Activated CD4-positive, alpha-beta T cell treated with anti-CD3 and anti-CD28 coated beads, Interleukin-2, amount 10 ng/mL, durations not matched to agents 7 days and 5 days (primary cell): ENCODE measurements at places on chromosomes 13 and 19. TPM values are rescaled to one million over a fixed set of nuclear protein-coding genes. Genes with fewer than 3 reads are reported as not detected.

ZNF776 gene
- 16.1 TPM for total RNA-seq

PRSS57 gene
- not detected for total RNA-seq

TPGS1 gene
- total RNA-seq: 27.1 TPM

PGLYRP1 gene
- not detected for total RNA-seq

LMO7 gene
- total RNA-seq: 23.1 TPM

MED16 gene
- 72.5 TPM for total RNA-seq

- H3K4me3 ChIP-seq: no peak overlapping the region
- H3K4me1 ChIP-seq: no peaks in the 10 kb centered on the region
Observed at GRCh38 chr13:54614726-54615125, 1586.1 kb downstream of the OLFM4 start.

- no peak overlapping the region for H3K27ac ChIP-seq
- no peaks in the 10 kb centered on the region for H3K36me3 ChIP-seq
- no peak overlapping the region for H3K4me3 ChIP-seq
- H3K4me1 ChIP-seq: peaks cover 3% of the 10 kb centered on the region
- no peaks in the 10 kb centered on the region for H3K27me3 ChIP-seq
Observed at GRCh38 chr19:40693150-40693788, 2.8 kb upstream of the NUMBL start.

DNA sequence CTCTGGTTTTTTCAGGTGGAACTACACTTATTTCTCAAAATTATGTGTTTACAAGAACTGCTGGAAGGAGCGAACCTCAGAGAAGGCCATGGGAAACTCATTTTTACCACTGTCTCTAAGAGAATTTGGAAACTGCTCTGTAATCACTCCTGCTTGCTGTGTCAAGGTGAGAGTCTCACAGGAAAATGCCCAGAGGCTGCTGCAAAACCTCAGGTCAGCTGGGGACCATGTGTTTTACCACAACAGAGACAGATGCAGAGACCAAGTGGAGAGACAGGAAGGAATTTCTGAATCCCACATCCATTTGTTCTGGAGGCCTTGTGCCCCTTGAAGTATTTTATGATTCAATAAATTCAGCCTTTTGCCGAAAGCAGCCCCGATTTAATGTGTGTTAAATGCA lies 743.8 kb upstream of the SLC10A2 start:
- DNase-seq: no peak
- no peaks in the 10 kb centered on the region for H3K36me3 ChIP-seq
- no peak overlapping the region for H3K4me3 ChIP-seq
- no peaks in the 10 kb centered on the region for H3K4me1 ChIP-seq
- no peaks in the 10 kb centered on the region for H3K27me3 ChIP-seq

DNA sequence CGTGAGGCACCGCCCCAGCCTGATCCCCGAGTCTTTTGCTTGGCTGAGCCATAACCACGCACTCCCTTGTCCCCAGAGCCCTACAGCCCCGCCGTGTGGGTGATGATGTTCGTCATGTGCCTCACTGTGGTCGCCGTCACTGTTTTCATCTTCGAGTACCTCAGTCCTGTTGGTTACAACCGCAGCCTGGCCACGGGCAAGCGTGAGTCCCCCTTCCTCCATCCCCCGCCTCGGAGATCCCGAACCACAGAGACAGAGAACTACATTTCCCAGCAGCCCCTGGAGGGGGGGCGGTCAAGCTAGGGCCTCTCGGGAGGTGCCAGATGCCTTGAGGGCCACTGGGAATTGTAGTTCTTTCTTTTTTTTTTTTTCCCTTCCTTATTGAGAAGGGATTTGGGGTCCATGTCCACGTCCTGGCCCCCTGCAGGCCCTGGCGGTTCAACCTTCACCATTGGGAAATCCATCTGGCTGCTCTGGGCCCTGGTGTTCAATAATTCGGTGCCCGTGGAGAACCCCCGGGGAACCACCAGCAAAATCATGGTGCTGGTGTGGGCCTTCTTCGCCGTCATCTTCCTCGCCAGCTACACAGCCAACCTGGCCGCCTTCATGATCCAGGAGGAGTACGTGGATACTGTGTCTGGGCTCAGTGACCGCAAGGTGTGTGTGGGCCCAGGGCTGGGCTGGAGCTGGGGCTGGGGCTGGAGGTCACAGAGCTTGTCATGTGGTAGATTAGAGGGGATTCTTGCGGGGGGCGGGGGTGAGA lies 25.9 kb downstream of the GRIN2D start:
- no peaks in the 10 kb centered on the region for H3K36me3 ChIP-seq
- H3K4me3 ChIP-seq: peak overlapping the region; percentile 65
- peak overlapping the region; percentile 71 for H3K27ac ChIP-seq
- H3K4me1 ChIP-seq: peaks cover 27% of the 10 kb centered on the region
- peaks cover 24% of the 10 kb centered on the region for H3K27me3 ChIP-seq

GRCh38 chr19:815775-816499 lies 5.8 kb downstream of the PLPPR3 start:
- H3K36me3 ChIP-seq: peaks cover 31% of the 10 kb centered on the region
- no peak for DNase-seq
- peaks cover 4% of the 10 kb centered on the region for H3K27me3 ChIP-seq
- H3K4me3 ChIP-seq: no peak overlapping the region

- H3K36me3 ChIP-seq: no peaks in the 10 kb centered on the region
- H3K27me3 ChIP-seq: no peaks in the 10 kb centered on the region
- DNase-seq: no peak
- H3K4me1 ChIP-seq: peaks cover 4% of the 10 kb centered on the region
Observed at GRCh38 chr19:32464279-32464678, 58.7 kb downstream of the DPY19L3 start.

DNA sequence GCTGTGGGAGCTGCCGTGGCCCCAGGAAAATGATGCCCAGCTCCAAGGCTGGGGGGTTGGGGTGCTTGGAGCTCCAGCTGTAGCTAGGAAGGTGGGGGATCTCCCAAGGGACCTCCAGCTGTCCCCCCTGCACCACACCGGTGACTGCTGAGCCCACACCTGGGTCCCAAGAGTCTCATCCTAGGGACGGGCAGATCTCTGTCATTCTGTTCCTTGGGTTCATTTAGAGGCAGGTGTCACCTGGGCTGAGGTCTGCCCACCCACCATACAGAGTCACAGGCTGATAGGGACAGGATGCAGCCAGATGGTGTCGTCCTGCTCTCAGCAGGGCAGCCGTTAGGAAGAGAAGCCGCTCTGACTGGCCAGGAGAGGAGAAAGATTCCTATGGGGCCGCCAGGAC lies 5.3 kb downstream of the F2RL3 start:
- no peak overlapping the region for H3K4me3 ChIP-seq
- DNase-seq: no peak
- H3K36me3 ChIP-seq: peaks cover 4% of the 10 kb centered on the region
- no peak overlapping the region for H3K27ac ChIP-seq
- peaks cover 44% of the 10 kb centered on the region for H3K27me3 ChIP-seq

GRCh38 chr13:33633701-33634545 lies 184.0 kb upstream of the RFC3 start:
- peaks cover 4% of the 10 kb centered on the region for H3K27me3 ChIP-seq
- no peaks in the 10 kb centered on the region for H3K4me1 ChIP-seq
- no peaks in the 10 kb centered on the region for H3K36me3 ChIP-seq
- no peak for DNase-seq
- no peak overlapping the region for H3K4me3 ChIP-seq

- no peak overlapping the region for H3K27ac ChIP-seq
- H3K27me3 ChIP-seq: no peaks in the 10 kb centered on the region
- no peaks in the 10 kb centered on the region for H3K4me1 ChIP-seq
- H3K4me3 ChIP-seq: no peak overlapping the region
- no peak for DNase-seq
- H3K36me3 ChIP-seq: no peaks in the 10 kb centered on the region
Observed at GRCh38 chr13:91031508-91031907, 316.0 kb upstream of the MIR17HG start.

DNA sequence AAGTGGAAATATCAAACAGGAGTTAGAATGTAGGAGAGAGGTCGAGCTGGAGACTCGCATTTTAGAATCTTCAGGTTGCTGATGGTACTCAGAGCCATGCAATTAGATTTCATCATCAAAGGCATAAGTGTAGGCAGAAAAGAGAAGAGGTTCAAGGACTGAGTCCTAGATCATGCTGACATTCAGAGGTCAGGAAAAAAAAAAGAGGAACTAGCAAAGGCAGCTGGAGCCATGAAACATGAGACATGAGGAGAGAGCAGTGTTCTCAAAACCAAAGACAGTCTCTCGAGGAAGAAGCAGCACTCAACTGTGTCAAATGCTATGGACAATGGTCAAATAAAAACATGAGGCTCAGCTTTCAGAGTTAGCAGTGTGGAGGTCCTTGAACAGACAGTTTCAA lies 12.4 kb upstream of the TPP2 start:
- H3K27me3 ChIP-seq: peaks cover 14% of the 10 kb centered on the region
- no peak overlapping the region for H3K27ac ChIP-seq
- H3K36me3 ChIP-seq: no peaks in the 10 kb centered on the region
- H3K4me3 ChIP-seq: no peak overlapping the region
- H3K4me1 ChIP-seq: peaks cover 33% of the 10 kb centered on the region

- no peaks in the 10 kb centered on the region for H3K36me3 ChIP-seq
- peaks cover 5% of the 10 kb centered on the region for H3K27me3 ChIP-seq
- DNase-seq: no peak
- peaks cover 34% of the 10 kb centered on the region for H3K4me1 ChIP-seq
- H3K4me3 ChIP-seq: no peak overlapping the region
- peak overlapping the region; percentile 48 for H3K27ac ChIP-seq
Observed at GRCh38 chr19:49393881-49394280, 5.8 kb downstream of the KASH5 start.
